ENCODE measurements at places on chromosomes 5 and 9.

DNA sequence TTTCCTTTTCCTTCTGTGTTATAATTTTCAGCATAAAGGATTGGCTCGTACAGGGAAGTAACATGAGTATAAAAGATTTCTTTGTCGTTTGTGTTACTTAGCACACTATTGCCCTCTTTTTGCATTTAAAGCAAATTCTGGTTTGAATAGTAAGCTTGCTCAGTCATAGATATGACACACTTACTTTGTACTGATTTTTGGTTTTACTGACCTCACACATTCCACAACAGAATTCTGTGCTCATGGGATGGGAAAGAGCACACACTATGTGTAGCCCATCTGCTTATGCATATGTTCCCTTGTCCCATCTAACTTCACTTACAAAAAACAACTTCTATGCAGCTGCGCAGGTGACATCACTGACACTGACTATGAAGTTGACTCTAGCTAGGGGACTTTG, 111.9 kb upstream of the MTAP start:
- DNase-seq, result peak; percentile 62

DNA sequence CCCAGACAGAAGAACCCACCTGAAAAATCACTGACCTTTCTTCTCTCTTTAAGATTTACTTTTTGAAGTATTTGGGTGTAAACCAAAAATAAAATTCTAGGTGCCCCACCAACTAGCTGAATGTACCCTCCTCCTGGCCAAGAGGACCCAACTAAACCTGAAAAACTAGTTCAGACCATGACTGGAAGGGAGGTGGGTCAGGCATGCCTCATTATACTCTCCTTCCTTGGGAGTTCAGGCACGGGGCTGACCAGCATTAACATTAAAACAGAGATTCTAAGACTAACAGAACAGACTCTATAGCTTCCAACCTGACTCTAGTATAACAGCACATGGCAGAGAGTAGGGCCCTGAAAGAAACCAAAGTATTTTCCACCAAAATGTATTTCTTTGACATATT, 61.4 kb downstream of the CERT1 start:
- no peak for DNase-seq

- DNase-seq, result no peak
These were observed 8.0 kb upstream of the WHRN start for GRCh38 chr9:114513055-114513958.

DNA sequence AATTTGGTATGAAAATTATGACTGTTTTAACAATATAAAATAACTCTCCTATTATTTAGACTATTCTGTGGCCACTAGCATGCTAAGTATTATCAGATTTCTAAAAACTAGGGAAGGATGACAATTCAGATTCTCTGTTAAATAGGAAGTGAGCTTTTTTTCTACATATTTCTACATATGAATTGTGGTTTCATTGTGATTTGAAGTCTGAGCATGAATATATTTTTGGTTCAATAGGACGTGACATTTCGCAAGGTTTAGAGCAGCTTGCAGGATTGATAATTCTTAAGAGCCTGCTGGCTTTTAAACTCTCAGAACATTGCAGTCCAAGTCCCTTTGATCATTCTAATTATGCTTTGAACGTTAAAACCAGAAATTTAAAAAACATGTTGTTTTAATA, 82.9 kb downstream of the ADGRV1 start:
- peak; percentile 9 for DNase-seq

DNA sequence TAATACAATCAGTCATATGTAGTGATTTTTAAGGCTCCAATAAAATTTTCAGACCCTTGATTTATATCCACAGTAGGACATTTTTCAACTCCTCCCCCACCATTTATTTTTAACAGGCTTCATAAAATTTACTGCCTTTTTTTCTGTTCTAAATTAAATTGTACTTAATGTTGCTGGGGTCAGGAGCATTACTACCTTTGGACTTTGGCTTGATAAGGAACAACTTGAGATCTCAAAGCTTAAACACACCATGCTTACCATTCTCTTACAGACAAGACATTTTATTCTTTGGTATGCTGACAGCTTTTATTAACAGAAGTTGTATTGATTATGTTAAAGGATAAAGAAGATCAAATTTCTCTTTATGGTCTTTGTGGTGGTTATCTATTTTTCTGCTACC, 30.5 kb downstream of the TRPM3 start:
- DNase-seq, result no peak

DNA sequence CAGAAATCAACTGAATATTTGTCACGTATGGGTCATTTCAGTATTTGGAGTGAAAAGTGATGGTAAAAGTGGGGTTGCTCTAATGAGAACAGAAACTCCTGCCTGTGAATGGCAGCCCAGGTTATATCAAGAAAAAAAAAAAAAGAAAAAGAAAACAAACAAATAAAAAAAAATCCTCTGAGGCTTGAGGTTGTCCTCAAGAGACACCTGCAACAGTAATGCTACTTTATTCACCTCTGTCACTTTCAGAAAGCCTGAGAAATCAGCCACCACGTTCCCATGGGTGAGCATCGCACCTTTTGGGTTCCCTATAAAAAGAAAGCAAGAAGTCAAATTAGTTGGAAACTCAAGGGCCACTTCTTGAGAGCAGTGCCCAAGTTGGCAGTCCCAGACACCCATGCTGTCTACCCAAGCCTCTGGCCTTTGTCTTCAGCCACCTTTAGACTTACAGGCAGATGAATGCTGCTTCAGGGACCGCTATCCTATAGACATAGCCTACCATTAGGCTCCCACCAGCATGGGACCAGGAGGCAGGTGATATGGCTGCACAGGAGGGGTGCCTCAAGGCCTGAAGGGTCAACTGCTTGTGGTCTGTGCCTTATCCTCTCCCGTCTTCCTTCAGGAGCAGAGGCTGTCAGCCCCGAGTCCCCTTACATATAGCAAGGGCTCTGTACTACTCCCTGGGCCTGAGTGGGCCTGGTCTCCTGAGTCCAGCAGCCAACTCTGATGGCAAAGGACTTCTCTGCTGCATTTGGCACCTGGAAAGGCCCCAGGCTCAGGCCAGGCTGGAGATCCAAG, 31.1 kb upstream of the MEIKIN start:
- DNase-seq, result no peak

Measured in fibroblast of skin of right quadriceps (primary cell).